D341Med (cell line): ENCODE measurements at places on chromosomes 16 and 17.

- no peak for DNase-seq
Measured at GRCh38 chr17:55889271-55889670, 138.4 kb downstream of the PCTP start.

GRCh38 chr16:88333848-88334777 is 48.6 kb upstream of the ZNF469 start:
- DNase-seq: no peak

DNA sequence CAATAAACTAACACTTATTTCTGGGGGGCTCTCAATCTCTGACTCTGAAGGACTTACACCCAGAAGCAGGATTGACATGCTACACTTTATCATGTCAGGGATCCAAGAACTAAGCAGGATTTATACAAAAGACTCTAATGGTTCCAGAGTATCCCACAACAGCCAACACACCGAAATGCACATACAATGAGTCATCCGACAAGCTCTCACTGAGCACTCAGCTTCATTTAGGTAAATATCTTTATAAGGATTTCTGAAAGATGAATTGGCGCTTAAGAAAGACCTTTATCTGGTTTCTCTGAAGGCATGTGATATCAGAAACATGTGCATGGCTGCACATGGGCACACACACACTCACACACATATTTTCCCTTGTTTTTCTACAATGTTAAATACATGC is 77.2 kb downstream of the TOX3 start:
- no peak for DNase-seq

DNA sequence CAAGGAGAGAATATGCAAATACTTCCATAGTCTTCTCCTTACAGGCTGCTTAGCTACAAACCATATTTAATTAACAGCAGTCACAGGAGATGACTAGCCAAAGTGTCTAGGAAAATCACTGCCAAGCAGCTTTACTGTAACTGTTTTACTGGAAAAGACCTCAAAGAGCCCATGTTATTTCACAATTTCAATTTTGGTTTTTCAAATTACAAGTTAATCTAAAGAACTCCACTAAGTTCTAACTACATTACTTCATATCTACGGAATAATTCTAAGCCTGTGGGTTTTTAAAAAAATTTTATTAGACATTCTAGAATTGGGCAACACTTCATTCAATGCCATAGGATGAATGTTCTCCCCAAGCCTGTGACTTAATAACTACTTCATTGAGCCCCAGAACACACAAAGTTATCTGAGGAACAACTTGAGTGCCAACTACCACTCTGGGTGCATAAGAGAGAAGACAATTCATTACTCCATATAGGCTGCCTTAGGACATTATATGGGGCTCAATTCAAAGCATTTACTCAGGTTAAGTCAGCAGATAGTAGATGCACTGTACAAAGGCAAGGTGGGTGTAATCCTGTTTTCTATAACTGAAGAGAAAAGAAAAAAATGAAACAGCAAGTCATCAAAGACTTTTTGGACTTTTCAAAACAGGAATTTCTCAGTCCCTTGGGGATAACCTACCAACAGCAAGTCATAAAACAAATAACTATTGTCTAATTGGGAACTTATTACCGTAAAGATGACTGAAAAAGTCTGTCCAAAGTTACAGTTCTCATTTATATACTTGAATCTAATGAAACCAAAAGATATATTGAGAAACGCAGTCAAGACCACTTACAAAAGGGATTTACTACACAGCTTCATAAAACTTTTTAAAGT is 33.0 kb downstream of the STAT3 start:
- DNase-seq: no peak

DNA sequence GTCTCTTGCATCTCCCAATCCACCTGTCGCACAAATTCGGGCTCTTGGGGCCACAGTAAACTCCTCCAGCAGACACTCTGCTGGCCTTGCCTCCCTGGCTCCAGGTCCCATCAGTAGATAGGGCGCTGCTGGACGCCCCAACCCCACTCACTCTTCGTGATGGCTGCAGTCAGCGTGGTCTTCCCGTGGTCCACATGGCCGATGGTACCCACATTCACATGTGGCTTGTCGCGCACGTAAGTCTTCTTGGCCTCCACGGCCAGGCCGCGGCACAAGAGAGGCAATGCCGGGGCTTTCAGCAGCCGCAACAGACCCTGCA is 428 bp downstream of the TUFM start:
- DNase-seq: no peak

DNA sequence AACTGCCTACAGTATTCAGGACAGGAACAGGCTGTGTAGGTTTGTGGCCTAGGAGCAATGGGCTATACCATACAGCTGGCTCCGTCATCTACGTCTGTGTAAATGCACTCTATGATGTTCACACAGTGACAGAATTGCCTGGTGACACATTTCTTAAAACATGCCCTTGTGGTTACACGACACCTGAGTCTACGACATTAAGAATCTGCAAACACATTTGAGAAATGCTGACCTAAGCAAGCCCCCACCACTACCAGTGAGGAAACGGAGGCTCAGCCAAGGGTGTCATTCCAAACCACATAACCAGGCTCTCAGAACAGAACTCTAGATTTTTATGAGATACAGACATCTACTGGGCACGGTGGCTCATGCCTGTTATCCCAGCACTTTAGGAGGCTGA is 23.5 kb downstream of the USP36 start:
- DNase-seq: no peak

DNA sequence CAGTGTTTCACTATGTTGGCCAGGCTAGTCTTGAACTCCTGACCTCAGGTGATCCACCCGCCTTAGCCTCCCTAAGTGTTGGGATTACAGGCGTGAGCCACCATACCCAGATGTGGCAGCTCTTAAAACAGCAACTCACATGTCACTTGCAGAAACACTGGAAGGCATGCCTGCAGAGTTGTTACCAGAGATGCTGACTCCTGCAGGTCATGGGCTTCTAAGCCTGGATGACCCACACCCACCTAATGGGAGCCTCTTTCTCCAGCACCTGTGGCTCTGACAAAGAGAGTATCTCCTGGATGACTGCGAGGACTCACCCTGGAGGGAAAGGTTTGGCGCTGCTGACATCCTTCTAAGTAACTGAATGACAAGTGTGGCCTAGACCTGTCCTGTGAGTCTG is 11.2 kb upstream of the RFWD3 start:
- no peak for DNase-seq

DNA sequence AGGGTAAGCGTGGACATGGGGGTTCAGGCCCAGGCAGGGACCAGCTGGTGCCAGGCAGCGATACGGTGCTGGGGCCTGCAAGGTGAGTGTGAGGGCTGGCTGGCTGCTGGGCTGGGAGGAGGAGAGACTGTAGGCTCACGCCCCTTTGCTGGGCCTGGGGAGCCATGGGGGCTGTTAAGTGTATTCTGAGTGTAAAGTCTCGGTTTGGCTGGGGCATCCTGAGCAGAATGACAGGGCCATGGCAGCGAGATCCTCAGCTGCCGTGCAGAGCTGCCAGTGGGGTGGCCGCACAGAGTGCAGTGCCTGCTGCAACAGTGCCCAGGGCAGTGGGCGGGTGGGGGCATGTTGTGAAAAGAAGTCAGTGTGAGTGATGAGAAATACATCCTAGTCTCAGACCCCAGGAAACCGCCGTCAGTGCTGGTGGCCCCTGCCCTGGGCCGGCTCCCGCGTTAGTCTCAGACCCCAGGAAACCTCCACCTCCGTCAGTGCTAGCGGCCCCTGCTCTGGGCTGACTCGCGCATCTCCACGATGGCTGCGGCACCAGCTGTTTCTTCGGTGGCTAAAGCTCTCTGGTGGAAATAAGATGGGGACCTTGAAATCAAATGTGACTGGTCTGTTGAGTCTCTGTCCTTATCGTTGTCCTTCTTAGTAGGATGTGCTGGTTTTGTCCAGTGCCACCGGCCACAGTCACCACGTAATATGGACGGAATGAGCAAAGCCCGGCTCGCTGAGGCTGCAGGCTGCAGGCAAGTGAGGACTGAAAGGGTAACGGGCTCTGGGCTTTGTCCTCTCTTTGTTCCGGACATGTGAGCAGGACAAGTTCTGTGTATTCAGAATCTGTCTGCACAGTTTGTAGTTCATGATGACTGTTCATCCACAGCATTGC is 22.9 kb downstream of the ACSF3 start:
- DNase-seq: no peak

- DNase-seq: no peak
Measured at GRCh38 chr17:59361386-59361785, 29.9 kb downstream of the YPEL2 start.

GRCh38 chr17:1773696-1774181 is 11.9 kb downstream of the SERPINF1 start:
- DNase-seq: no peak

GRCh38 chr16:85370881-85371651 is 242.1 kb upstream of the GSE1 start:
- DNase-seq: no peak

DNA sequence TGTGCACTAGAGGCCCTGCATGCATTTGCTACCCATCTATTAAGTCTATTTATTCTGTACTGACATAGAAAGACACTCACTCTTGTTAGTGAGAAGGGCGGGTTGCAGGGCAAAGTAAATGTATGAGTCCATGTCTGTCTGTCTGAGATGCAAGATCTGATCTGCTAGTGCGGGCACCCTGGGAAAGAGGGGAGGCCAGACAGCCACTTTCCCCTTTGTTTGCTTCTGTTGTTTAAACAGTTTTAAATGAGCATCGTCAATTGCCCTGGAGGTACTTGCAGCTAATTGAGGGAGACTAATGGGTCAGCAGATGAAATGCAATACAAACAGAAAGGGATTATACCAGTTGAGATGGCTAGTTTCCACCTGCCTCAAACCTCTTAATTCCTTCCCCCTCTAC is 24.9 kb downstream of the SCNN1G start:
- no peak for DNase-seq

DNA sequence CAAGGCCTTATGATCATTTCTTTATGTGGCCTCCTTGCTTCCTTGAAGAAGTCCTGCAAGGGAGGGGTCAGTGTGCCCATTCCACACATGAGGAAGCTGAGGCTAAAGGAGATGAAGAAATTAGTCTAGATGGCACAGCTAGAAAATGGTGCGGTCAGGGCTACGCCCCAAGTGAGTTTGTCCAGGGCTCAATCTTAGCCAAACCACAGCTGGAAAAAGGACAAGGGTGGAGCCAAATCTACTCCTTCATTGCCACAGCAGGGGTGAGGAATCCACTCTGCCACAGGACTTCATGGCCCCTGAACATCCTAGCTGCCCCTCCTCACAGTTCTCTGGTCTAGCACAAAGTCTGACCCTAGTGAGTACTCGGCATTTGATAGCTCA is 16.2 kb downstream of the BEAN1 start:
- no peak for DNase-seq

DNA sequence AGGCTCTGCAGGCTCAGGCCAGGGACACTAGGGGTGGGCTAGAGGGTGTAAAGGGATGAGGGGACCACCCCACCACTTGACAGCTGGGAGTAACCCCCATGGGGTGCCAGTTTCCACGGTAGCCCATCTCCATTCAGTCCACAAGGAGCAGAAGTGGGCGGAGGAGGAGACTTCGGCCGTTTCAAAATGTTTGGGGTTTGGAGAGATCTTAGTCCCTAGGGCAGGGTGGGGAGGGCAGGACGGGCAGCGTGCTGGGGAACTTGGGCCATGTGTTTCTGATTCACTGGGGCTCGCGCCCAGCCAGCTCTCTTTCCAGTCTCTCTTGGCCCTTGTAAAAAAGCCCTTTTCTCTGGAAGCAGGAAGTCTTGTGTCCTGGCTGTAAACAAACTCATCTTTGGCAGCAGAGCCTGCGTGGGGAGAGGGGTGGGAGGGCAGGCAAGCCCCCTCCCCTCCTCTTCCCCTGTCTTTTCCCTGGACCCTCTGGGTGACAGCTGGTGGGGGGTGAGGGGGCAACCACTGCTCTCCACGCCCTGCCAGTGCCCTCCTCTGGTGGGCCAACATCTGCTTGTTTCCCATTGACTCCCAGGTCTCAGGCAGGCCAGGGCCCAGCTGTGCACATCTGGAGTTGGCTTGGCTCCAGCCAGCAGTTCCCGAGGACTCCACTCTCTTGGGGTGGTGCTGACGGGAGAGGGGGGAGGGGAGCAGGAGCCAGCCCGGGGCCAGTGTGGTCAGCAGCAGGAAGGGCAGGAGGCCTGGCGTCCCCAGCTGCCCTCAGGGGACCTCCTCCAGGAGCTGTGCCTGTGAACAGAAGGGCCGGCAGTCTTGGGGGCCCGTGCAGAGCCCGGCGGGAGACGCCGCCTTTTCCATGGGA is 8.1 kb downstream of the CYGB start:
- DNase-seq: no peak

- DNase-seq: peak; percentile 47
Measured at GRCh38 chr16:3780570-3780969, 63.2 kb upstream of the TRAP1 start.

- DNase-seq: no peak
Measured at GRCh38 chr16:85004587-85005205, 6.6 kb downstream of the ZDHHC7 start.

DNA sequence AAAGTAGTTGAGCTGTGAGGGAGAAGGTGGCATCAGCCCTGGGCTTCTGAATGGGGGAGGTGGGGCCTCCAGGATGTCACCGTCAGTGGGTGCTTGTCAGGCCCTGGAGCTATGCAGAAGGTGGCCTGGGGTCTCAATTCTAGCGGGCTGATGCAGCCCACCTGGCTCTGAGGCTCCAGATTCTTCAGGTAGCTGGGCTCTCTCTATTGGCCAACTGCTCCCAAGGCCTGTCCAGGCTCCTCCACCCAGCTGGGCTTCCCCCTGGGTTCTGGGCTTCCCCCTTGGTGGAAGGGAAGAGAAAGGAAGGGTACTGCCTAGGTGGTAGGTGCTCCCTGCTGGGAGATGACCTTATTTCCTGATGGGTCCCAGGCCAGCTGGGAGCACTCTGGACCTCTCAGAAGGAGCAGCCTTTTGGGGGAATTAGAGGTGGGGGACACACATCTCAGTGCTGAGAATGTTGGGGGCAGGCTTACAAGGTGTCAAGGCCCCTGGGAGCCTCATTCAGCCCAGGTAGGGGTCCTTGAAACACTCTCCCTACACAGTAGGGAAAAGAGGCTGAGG is 1728.3 kb downstream of the TP53TG3F start:
- no peak for DNase-seq

DNA sequence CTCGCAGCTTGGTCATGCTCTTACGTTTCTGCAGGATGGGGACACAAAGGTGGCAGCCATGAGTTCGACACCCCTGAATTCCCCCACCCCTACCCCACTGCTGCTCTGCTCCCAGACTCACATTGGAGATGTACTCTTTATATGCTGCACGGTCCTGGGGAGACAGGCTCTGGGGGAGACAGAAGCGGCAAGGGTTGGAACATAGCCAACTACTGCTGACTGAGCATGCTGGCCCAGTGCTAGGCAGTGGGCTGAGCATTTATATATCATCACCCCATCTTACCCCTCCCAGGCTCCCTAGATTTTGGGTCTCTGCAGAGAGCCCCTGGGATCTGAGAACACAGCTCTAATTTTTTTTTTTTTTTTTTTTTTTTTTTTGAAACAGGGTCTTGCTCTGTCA is 8.1 kb upstream of the ATXN7L3 start:
- DNase-seq: no peak
